BJ (cell line): ENCODE measurements at places on chromosomes 1 and 21.

- DNase-seq, result no peak
These were observed 25.6 kb upstream of the TTLL10 start for GRCh38 chr1:1148061-1148460.

DNA sequence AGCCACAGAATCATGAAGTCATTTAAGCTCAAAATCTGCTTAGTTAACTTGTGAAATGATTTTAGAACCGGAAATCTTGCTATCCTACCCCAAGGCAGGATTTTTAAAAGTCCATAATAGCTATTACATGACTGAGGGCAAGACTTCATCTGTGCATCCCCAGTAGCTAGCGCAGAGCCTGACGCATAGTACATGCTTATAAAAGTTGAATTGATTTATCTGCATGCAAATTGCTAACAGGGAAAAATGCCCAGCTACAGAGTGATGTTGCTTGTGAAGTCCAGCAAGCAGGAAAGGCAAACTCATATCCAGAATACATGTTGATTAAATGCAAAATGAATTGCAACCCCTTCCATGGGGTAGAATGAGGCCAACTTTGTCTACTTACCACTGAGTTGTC lies 8.1 kb upstream of the MAP1LC3C start:
- DNase-seq, result no peak

GRCh38 chr1:88208389-88208788 lies 475.7 kb upstream of the PKN2 start:
- DNase-seq, result no peak

DNA sequence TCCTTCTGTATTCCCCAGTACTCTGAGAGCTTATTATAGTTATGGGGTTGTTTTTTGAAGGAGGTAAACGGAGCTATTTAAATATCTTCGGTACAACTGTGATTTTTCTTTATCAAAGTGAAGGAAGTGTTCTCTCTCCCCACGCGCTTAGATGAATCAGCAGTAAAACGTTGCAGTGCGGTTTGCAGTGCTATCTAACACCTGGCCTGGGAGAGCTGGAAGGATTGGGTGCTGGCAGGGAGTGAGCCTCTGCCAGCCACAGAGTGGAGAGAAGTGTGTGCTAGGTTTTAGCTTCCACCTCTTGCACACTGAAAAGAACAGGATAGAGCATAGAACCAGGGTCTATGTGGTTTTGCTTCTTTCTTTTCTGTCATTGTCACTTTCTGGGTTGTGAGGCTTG lies 165.9 kb downstream of the SDCCAG8 start:
- no peak for DNase-seq

- DNase-seq, result no peak
These were observed 19.9 kb downstream of the INSRR start for GRCh38 chr1:156838972-156839371.

DNA sequence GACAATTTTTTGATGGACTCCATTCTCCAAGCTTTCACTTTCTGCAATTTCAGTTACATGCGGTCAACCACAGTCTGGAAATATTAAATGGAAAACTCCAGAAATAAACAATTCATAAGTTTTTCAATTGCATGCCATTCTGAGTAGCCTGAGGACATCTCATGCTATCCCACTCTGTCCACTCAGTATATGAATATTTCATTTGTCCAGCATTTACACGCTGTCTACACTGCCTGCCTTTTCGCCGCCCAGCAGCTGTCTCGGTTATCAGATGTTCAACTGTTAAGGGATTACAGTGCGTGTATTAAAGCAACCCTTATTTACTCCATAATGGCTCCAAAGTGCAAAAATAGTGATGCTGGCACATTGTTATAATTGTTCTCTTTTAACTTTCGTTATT lies 116.3 kb downstream of the ADSS2 start:
- no peak for DNase-seq

DNA sequence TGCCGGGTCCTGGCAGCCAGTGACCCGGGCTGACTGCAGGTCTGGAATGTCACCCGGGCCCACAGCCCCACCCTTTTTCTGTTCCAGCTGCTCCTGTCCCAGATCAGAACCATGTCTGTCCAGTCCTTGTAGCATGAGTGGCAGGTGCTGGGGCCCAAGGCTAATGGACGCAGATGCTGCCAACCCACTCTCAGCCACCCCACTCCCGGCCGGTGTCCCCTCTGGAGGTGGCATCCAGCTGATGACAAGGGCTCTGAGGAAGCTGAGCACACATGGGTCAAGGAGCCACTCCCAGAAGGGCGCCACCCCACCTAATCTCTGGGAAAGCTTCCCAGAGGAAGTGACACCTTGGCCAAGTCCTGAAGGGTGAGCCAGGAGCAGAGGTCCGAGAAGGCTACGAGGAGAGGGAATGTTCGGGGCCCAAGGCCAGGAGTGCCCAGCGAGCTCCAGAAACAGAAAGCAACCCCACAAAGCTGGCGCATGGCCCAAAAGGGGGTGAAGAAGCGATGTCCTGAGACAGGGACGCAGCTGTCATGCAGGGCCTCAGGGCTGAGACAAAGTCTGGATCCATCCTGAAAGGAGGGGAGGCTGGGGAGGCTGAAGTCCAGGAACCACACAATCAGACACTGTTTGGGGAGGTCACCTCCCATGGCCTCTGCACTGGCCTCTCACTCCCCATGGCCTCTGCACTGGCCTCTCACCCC lies 39.5 kb downstream of the ACOT7 start:
- DNase-seq, result no peak

DNA sequence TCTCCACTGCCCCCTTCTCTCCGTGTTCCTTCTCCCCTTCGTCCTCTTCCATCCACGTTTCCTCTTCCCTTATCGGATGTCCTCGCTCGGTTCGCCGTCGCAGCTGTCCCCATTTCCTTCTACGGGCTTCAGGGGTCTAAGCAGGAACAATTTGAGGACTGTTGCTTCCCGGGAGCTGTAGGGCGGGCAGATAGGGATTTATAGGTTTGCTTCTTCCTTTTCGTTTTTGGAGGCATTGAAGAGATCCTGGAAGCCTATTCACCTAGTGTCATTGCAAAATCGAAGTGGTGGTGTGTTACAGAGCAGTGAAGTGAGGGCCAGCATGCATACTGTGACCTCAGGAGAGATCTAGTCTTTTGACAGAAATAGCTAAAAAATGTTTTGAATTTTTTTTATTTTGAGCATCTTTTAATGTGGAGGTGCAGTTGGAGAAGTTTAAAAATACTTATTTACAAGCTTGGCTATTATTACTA lies 897 bp downstream of the ZYG11B start:
- no peak for DNase-seq

DNA sequence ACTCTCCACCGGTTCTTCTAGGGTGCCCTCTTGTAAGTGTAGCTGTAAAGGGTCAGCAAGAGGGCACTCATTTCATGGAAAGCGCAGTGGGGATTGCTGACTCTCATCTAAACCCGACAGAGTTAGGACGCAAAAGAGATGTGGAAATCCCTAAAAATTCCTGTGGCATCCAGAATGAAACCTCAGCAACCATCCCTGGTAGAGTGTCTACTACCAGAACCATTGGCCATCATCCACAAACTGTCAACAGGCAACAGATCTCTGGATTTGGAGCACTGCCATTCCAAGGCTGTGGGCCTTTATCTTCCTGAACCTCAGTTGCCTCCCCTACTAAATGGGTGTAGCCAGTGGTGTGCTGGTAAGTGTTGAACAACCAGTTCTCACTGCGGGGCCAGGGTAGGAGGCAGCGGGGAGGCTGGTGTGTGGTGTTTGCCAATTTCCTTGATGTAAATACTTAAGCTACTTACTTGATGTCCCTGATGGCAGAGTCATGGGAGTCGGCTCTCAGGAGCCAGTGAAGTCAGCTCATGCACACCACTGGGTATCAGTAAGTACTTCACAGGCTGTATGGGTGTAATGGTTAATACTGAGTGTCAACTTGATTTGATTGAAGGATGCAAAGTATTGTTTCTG lies 195.8 kb downstream of the KAZN start:
- DNase-seq, result no peak

GRCh38 chr1:238558156-238558555 lies 667.4 kb upstream of the ZP4 start:
- no peak for DNase-seq

GRCh38 chr1:8986814-8987190 lies 39.4 kb downstream of the SLC2A7 start:
- no peak for DNase-seq

DNA sequence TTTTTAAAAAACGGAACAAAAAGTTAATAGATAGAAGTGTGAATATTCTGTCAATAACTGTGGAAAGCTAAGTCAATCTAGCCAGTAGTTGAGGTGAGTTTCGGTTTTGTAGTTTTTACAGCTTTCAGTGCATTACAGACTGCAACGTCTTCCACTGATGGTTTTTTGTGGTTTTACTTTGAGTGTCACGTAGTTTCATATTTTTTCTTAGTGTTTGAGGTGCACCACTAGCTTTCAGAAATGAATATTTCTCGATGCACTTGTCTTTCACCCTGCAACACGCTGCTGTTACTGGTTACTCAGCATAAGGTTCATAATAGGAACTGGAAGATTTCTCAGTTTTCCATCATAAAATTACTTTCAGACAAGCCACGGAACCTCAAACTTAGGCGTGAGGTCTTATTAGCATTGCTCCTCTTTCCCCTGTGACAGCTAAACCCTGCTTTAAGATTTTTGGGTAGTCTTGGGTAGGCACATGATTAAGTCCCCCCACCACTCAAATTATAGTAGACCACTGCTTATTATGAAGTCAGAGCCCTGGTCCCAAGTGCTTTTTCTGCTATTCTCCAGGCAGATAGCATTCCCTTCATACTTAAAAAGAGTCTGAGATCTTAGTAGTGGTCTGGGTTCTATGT lies 1412.7 kb downstream of the KCNT2 start:
- DNase-seq, result no peak

DNA sequence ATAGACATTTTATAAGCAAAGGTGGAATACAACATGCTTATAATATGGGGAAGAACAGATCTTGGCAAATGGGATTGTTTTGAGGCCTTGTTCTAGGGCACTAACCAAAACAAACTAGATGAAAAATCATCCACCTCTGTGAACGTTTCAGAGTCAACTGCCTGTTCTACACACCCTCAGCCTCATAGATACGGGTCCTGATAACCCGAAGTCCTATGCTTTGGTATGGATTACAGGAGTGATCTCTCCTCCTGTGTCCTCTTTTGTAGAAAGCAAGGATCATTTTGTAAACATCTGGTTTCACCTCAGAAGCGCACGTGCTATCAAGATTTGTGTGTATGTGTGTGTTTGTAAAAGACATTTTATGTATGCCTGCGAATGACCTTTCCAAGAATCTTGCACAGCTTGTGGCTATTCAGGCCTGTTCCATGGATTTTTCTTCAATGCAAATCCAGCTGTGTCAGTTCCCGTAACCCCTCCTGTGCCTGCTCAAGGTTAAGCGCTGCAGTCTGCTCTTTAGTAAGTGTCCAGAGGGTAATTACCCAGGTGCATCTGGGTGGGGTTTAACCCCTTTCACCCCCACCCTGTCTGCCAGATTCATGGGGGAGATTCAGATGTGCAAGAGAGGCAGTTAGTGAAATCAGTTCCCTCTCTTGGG lies 132.4 kb downstream of the ROR1 start:
- DNase-seq, result no peak

DNA sequence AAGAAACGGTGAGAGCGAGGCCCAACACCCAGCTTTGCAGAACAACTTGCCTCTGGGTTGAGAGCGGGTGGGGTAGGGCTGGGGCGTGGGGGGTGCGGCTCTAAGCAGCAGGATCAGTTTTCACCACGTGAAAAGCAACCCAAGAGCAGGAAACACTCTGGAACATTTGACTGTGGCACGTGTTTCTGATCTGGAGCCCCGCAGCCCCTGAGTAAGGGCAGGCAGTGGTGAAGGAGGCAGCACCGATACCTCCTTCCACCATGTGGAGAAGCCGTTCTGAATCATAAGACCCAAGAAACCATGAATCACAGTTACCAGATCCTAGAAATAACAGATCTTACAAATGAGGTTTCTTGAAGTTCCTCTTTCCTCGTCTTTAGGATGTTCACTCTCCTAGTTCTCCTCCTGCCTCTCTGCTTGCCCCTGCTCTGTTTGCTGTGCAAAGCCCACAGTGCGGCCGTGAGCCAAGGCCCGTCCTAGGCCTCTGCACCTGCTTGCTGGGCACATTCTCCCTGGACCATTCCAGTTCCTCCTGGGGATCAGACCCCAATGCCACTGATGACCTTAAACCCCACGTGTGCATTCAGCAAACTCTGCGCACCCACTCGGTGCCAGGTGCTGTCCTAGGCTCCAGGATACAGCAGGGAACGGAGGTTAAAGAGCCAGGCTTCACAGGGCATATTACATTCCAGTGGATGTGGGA lies 31.9 kb downstream of the SLC1A7 start:
- DNase-seq, result peak; percentile 78

DNA sequence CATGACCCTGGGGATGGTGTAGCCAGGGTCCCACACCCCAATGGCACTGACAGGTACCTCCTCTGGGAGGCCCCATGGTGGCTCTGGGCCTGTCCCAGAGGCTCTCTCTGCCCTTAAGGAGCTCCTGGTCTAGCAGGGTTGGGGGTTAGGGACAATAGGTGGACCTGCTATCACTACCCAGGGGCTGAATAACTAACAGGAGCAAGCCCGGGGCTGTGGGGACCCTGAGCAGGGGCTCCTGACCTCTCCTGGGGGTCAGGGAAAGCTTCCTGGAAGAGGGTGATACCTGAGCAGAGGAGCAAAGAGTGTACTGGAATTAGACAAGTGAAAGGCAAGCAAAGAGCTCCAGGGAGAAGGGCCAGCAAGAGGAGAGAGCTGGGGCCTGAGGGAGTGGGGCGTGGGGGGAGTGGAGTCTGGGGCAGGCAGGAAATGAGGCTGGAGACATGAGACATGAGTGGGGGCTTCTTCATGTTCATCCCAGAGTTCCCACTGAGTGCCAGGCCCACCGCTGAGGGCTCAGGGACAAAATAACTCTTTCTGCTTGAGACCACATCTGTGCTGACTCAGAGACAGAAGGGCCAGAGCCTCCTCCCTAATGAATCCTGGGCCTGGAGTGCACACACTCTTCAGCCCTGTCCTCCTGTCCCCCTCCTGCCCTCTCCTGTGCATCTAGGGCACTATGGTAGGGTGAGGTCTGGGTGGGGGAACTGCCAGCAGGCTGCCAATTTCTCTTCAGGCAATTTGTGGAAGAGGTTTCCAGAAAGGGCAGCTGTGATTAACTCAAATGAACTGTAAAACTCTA lies 517.6 kb downstream of the PTPRU start:
- no peak for DNase-seq

GRCh38 chr1:162753001-162753658 lies 37.4 kb upstream of the HSD17B7 start:
- no peak for DNase-seq
